ENCODE measurements at places on chromosomes 1 and 21.

DNA sequence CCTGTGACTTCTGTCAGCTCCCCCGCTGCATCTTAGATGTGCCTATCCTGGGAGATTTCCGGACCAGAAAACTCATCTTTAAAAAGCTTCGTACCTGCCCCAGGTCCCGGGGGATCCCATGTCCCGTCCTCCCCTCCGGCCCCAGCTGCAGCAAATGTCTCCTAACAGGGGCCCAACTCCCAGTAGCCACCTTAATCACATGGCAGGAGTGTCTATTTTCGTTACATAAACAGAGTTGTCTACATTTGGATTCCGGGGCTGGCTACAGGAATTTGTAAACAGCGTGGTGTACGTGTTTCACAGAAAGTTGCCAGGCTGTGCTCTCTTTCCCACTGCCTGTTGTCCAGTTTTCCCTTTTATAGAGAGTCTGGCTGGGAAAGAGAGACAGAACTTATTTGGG, 17.9 kb upstream of the KCNE2 start:
- no peak for DNase-seq

GRCh38 chr1:64872067-64872466, 94.3 kb downstream of the JAK1 start:
- no peak for DNase-seq

GRCh38 chr1:240831922-240832321, 220.0 kb upstream of the GREM2 start:
- no peak for DNase-seq

- no peak for DNase-seq
Measured at GRCh38 chr21:26719750-26720149, 125.5 kb downstream of the ADAMTS1 start.

DNA sequence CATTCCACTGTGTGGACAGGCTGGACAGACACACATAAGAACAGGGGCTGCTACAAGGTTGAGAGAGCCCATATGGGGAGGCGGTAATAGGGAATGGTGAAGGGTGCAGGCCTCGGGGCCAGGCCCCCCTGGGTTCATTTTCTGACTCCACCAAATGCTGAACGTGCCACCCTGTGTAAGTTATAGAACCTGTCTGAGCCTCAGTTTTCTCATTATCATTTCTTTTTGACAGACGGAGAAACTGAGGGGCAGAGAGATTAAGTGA, 569.5 kb downstream of the PTPRU start:
- no peak for DNase-seq

All from NCI-H1436 (cell line).